Stimulated activated CD8-positive, alpha-beta memory T cell treated with anti-CD3 and anti-CD28 coated beads, Interleukin-12 subunit alpha, Interleukin-12 subunit beta, amount 100 ng/mL, for 1 hour (primary cell): ENCODE measurements at places on chromosomes 2 and 18.

DNA sequence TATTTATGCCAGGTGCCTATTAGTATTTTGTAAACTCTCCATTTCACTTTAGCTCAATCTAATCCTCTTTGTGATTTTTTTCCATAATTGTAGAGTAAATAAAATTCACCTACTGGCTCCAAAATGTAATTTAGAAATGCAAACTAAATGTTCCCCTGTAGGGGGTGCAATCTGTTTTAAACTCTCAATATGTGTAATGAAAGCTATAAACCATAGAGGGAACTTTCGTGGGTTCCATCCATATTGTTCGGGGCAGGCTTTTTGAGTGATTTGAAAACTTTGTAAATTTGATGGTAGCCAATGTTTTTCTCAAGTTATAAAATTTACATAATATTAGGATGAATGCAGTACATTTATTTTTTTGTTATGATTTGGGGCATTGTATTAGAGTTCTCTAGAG lies 49.4 kb downstream of the TSPYL6 start:
- no peak for DNase-seq

- no peak for DNase-seq
Observed at GRCh38 chr18:36334798-36335197, 37.3 kb downstream of the FHOD3 start.

DNA sequence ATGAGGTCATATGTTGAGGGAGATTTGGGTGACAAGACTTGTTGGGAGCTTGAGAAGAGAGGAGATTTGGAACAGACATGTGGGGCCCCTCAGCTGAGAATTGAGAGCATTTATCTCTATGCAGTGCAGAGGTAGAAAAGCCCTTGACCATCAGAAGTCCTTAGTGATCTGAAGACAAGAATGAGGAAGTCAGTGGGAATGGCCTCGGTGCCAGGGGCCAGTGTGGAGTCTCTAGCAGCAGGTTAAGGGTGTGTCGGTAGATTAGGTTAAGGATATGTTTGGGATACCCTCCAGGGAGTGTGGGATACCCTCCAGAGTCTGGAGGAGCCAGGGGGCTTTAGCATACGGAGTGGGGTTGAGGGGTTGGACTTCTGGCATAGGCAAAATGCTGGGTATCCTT lies 41.6 kb downstream of the FBXO48 start:
- DNase-seq, result no peak

GRCh38 chr2:29587402-29588190 lies 333.8 kb downstream of the ALK start:
- DNase-seq, result no peak

DNA sequence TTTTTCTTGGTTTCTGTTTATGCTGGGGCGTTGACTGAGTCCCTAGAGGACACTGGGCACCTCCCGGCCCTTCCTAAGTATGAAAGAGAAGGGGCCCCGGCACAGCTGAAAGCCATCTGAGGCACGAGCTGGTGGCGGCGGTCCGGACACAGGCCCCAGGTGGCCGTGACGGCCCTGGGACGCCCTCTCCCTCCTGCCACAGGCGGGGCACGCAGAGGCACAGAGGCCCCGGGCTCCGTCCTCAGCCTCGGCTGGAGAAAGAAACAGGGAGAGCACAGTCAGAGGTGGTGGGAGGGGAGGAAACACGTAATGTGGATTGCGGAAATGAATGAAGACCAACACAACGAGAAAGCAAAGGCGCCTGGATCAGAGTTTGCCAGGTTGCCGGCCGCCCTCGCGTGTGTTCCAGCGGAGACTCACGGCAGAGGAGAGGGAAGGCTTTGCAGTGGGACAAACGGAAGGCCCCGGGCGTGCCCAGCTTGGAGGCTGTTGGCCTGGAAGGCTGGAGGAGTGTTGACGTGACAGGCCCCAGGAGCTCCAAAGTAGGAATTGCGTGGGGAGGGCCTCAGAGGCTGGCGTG lies 119.1 kb downstream of the PTGR3 start:
- no peak for DNase-seq
